ENCODE measurements at places on chromosomes 6 and 20.

DNA sequence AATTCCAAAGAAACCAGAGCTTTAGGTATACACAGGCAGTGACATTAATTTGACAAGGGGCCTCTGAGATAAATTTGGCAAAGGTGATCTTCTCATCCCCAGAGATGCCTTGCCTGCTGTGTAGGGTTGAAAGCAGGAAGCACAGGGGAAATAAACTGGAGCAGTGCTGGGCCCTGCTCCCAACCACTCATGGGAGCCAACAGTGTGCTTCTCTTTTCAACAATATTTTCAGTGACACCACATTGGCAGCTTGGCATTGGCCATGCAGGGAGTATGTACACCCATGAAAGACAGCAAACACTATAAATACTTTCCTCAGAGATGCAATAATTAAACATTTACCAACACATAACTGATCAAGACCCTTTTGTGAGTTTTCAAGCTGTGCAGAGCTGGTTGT, 90.7 kb upstream of the F13A1 start:
- no peak for DNase-seq

DNA sequence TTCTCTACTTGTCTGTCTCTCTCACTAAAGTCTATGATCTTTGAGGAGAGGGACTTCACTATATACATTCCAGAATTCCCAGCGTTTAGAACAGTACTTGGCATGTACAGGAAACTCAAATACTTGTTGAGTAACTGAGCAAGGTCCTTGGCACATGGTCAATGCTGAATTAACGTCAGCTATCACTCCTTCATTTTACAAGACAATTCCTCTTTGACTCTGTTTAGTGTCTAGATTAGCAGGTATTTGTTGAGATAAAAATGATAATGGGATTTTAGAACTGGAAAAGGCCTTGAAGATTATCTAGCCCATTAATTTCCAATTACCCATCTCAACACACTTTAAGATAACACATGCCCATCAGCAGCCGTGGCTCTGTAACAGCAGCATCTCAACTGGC, 6.6 kb upstream of the GUCA1B start:
- no peak for DNase-seq

DNA sequence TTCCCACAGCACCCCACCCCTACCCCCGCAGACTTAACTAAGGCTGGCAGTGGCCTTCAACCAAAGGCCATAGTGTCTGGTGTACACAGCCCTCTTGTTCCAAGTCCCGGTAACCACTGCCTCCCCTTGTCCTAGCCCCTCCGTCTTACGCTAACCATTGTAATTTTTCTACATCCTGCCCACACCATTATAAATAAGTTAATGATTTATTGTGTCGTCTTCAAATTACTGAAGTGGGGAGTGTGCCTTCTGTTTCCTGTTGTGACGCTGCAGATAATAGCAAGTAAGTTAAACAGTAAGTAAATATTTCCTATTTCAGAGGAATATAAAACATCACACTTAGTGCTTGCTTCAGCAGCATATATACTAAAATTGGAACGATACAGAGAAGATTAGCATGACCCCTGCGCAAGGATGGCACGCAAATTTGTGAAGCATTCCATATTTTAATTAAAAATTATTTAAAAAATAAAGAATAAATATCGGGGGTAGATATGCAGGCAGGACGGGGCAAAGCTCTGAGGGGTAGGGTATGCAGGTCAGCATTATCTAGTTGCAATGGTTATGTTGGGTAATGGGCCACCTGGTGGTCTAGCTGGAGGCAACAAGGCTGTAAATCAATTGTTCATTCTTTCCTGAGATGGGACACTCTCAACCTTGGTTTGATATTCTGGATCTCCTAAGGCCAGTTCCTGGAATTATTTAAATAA, 15.1 kb downstream of the SRSF6 start:
- DNase-seq: no peak

GRCh38 chr20:19693508-19693907, 64.5 kb upstream of the RIN2 start:
- no peak for DNase-seq

DNA sequence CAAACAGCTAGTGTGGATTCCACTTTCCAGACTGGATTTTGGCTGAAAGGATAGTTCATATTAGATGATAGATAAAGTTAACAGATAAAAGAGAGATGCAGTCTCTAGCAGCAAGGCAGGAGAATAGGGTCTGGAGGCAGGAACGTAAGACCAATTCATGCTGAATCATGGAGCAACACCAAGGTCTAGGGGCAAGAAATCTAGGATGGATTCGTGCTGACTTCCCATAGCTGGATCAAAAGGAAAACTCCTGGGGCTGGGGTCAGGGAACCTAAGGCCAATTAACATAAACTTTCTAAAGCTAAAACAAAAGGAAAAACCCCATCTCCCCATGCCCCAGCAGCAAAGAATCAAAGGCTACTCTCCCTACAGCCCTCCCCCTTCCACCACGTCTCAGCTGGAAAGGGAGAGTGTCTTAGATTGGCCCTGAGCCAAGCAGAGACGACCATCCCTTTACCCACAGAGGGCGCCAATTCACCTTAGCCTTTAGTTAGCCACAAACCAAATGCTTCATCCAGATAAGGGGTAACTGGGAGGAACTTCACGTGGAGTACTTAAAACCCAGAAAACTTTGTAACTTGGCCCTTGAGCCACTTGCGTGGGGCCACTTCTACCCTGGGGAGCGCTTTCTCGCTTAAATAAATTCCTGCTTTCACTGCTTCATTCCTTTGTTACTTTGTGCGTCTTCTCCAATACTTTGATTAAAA, 7.6 kb downstream of the TREM1 start:
- DNase-seq: no peak

- no peak for DNase-seq
Measured at GRCh38 chr20:19727251-19727847, 30.7 kb upstream of the RIN2 start.
